ENCODE measurements at places on chromosomes 5 and 9.

- no peak for DNase-seq
Observed at GRCh38 chr5:146041180-146041789, 64.1 kb downstream of the PLAC8L1 start.

- no peak for DNase-seq
Observed at GRCh38 chr9:110832926-110833325, 164.3 kb downstream of the MUSK start.

DNA sequence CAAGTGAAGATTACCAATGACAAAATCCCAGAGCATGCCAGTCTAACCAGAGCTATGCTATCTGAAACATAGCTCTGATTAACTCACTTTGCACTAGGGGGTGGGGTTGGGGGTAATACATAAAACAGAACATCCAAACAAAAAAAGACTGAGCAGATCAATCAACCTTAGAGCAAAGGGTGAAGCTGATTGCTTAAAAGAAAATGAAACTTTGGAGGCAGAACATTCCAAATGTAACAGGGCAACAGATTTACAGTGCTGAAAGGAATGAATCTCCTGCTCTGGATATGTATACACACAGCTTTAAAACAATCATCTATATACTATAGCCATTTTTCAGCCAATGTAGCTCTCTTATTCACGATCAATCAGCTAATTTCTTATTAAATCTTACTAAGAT, 4.9 kb downstream of the IL6ST start:
- no peak for DNase-seq

DNA sequence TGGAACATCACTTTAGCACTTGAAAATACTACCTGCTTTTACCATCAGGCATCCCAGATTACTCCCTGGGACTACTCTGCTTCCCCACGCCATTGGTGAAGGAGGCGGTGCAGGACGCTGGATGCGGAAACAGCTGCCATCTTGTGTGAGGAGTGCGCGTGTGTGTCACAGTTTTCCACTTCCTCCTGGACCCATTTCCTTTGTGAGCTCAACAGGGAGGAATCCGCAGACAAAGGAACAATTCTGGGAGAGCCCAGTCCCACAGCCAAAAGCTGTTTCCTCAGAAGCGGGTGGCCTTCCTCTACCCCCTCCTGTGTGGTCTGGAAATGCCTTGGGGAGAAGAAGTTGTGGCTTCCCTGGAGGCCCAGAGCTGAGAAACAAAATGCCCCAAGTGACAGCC, 16.8 kb downstream of the AFAP1L1 start:
- DNase-seq: no peak

GRCh38 chr5:3609120-3609681, 13.6 kb downstream of the IRX1 start:
- DNase-seq: no peak

DNA sequence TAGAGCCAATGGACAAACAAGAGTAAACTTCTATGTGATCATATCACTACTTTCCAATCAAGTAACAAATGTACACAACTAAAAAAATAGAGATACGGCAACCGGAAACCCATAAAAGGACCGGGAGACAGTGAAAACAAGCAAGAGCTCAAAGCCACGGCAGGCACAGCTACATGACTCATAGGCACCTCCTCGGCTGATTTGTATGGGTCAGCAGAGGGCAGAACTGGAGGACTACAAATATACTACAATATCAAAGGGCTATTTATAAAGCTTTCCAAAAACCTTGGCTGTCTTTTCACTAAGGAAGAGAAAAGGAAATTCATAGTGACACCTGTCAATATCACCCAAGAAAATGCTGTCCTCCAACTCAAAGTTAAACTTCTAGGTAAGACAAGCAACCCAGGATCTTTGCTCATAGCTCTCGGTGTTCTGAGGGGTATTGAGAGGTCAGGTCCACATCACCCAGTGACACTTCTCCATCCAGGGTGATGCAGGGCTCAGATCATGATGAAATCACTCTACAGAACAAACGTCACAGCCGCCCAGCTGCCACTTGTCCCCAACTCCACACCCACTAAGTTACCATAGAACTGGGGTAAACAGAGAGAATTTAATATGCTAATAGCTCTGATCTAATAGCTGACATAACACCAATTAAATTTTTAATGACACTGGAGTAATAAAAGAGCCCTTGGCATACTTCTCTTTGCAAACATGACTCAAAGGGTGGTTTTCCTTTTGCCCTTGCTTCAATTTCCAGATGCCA, 41.3 kb downstream of the PFDN1 start:
- no peak for DNase-seq

- no peak for DNase-seq
Observed at GRCh38 chr5:174418809-174419539, 305.4 kb upstream of the MSX2 start.

DNA sequence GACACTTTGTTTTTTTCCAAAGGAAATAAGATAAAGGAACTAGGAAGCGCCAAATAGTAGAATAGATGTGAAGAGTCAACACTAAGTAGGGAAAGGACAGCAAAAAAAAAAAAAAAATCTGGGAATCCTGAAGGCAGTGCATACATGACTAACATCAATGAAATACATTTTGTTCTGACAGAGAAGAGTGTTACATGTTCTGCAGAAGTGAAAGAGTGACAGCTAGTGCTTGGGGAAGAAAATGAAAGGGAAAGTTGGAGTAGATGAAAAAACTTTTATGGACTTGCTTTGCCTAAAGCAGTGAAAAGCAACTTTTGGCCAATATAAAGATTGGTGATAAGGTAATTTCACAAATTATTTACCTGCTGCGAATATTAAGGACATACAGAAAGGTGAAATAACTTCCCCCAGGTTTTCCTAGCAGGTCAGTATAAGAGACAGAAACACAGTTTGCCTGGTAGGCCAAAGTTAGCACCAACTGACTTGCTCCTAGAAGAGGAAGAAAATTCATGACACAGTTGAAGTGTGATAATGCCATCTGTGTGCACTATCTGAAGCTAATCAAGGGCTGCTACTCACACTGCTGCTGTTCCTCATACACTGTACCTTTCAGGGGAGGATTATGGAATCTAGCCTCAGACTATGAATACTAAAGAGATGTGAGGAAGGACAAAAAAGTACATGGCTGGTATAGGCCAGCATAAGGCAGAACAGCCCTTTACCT, 38.6 kb downstream of the RANBP6 start:
- no peak for DNase-seq

DNA sequence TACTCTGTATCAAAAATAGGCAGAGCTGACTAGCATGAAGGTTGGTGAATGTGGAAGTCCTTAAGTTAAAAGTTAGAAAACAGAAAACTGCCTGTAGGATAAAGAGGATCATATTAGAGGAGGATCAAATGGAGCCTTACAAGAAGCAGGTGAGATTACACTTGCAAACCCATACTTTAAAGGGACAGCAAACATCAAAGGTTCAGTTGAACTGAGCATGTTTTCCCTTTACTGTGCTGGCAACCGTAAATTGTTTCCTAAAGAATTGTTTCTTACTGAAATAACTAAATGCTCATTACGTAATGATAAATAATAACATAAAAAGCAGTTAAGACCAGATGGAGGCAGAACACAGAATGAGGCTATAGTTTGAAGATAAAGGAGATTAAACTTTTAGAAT, 465.3 kb upstream of the FTMT start:
- no peak for DNase-seq

DNA sequence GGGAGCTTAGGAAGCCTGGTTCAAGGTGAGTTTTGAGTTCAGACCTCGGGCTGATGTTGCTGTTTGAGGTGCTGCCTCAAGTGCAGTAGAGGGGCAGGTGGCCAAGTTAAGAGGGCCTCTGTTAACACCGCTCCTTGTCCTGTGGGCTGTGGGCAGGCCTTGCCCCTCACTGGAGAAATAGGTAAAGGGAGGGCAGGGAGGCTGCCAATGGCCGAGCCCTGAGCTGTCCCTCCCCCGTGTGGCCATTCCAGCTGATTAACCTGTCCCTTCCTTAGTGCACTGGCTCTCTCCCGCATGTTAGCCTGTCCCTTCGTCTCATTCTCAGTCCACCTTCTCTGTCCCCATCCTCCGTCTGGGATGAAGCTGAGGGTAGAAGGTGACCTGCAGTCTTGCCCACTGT, 21.4 kb downstream of the CNTFR start:
- no peak for DNase-seq

- no peak for DNase-seq
Observed at GRCh38 chr9:18768951-18769622, 263.9 kb downstream of the SAXO1 start.

DNA sequence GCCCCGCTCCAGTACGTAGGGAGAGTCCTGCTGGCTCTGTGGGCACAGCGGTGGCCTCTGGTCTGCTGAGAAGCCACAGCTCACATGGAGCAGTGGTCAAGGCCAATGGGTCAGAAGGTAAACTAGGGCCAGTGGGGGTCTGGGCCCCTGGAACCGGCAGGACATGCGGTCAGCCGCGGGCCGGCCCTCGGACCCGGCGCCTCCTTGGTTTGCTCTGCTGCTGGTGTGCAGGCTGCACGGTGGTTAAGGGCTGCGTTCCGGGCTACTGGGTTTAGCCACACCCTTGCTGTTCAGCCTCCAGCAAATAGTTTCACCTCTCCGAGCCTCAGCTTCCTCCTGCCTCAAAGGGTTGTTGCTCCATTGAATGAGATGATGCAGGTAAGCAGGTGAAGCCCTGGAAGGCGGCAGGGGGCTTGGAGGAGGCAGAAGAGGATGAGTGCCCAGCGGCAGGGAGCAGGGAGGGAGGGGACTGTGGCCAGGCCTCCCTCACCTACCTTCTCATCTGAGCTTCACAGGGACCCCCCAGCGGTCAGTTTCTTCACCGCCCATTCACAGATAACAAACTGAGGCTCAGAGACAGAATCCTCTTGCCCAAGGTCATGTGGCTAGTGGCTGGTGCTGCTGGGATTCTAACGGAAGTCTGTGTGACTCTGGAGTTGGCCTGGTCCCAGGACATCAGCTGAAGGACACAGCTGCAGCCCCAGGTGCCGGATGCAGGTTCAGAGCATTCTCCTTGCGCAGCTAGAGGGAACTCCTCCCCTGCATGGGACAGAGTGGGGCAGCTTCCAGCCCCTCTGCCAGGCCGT, 3.7 kb upstream of the COL5A1 start:
- no peak for DNase-seq

DNA sequence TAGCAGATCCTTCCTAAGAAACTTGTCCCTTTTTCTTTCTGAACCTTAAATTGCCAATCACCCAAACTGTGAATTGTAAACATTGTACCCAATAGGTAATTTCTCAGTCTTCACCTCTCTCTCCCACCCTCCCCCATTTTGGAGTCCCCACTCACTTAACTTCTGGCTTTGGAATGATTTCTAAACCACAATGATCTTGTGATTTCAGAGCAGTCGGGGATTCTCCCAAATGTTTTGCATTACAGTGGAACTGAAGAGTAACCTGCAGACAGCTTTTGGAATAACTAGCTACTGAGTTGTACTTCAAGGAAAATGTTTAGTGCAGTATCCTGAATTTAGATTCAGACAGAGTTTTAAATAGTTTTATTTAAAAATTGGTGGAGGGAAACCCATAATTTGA, 19.2 kb downstream of the SLC27A6 start:
- no peak for DNase-seq

DNA sequence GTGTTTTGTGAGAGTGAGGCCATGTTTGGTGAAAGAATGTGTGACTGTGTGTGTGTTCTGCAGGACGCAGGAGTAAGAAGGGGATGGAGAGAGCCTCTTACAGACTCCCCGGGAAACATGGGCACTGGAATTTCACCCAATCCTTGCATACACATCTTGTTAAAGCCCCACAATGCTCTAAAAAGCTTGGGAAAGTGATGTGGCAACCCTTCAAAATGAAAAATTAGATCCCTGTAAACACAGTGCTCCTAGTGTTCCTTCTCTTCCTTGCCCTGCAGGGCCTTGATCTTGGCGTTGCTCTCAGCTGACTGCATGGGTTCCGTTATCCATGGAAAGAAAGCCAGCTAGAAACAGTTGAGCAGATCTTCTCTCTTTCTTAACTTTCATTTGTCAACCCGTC, 701.7 kb downstream of the SEMA5A start:
- no peak for DNase-seq

- DNase-seq: no peak
Observed at GRCh38 chr5:128225245-128226030, 141.9 kb downstream of the SLC12A2 start.

- no peak for DNase-seq
Observed at GRCh38 chr9:87089929-87090328, 142.6 kb upstream of the GAS1 start.

DNA sequence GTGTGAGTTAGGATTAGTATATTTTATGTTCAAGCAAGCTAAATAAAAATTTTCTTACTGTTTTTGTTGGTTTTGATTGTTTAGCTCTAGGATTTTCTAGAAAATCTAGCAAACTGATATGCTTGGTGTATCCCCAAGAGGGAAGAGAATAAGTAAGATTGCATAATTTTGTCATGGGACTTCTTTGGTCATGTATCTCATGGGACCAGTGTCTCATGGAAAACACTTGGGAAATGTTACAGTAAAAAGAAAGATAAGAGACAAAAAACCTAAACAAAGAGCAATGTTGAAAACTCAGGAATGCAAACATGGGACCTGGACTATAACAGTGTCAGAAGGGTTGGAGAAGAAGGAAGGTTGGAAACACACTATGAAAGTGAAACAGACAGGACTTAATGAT, 119.4 kb downstream of the TLR4 start:
- DNase-seq: no peak

GRCh38 chr5:5882706-5883105, 460.2 kb downstream of the ICE1 start:
- no peak for DNase-seq

DNA sequence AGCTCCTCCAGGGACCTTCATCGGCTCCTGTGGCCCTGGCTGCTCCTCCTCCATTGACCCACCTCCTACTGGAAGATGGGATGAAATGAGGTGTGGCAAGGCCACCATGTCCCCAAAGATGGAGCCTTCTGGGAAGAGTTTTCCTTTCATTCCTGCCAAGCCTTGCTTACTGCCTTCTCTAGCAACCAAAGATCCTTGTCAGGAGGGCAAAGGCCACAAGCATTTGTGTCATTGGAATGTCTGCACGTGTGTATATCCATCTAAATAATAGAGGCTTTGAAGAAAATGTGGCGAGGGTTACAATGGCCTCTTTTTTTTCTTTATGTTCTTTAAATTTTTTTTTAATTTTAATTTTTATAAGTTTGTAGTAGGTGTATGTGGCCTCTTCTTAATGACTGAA, 313.6 kb downstream of the ARHGEF28 start:
- DNase-seq: no peak

DNA sequence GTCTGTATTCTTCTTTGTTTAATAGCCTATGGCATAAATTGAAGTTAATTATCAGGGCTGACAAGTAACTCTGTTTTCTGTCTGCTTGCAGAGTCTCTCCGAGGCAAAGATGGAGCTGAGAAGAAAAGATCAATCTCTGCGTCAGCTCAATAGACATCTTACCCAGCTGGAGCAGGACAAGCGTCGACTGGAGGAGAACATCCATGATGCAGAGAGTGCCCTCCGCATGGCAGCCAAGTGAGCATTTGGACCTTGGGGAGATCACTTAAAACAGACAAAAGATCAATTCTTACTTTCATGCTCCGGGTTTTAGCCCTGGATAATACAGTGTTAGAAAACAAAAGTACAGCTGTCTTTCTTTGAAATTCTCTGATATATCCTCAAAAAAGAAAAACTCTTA, 293.8 kb downstream of the CCDC171 start:
- DNase-seq: no peak

All from NCI-H2171 treated with DMSO at 0.1 percent for 48 hours (cell line).